Tongue (tissue), 3 donors: ENCODE measurements at places on chromosomes 2 and 18. TPM values are rescaled to one million over a fixed set of nuclear protein-coding genes. Genes with fewer than 3 reads are reported as not detected.

CUL3 gene
- total RNA-seq, result 107 TPM

SPDYA gene
- total RNA-seq, result 4.2 TPM

CYBRD1 gene
- total RNA-seq, result 122 TPM

GRHL1 gene
- 50.3 TPM for total RNA-seq

- DNase-seq, result no peak
Observed at GRCh38 chr2:121038431-121038830, 246.6 kb downstream of the TFCP2L1 start.

GRCh38 chr2:192585418-192585817 is 390.7 kb upstream of the TMEFF2 start:
- peak; percentile 5 for DNase-seq

- no peak for DNase-seq
Observed at GRCh38 chr2:46339676-46340459, 42.7 kb downstream of the EPAS1 start.
